NCI-H510A (cell line): ENCODE measurements at places on chromosomes 16 and 17.
A peak's percentile ranks its signal among the peaks of the same experiment; 100 is the strongest.

- peak; percentile 85 for DNase-seq
Observed at GRCh38 chr17:38749223-38750043, 1.3 kb upstream of the PCGF2 start.

- DNase-seq: no peak
Observed at GRCh38 chr16:83147244-83147643, 520.5 kb downstream of the CDH13 start.

DNA sequence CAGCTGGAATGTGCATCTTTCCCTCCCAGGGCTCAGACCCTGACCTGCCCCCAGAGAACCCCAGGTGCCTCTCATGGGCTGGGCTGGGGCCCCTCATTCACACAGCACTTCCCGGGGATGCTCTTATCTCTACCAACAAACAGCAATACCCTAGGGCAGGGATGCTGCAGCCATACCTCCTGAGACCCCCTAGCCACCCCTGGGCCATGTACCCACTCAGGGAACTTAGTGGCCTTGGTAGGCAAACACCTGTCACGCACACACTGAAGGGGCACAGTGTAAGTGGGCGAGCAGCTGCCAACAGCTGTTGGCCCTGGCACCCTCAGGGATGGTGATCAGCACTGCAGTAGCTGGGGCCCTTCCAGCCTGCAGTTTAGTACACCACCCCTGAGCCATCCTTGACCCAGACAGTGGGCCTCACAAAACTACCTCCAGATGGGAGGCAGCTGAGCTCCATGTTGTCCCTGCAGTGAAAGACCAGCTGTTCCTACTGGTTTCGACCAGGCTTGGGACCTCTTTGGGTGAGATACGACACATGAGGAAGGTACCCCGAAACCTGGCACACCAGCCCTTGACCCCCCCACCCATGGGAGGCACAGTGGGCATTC, 1723.6 kb downstream of the TP53TG3F start:
- DNase-seq: no peak

GRCh38 chr17:61284174-61284573, 115.5 kb upstream of the TBX2 start:
- no peak for DNase-seq

- DNase-seq: peak; percentile 58
Observed at GRCh38 chr16:71723537-71724319, 773 bp downstream of the PHLPP2 start.
